ENCODE measurements at places on chromosomes 5 and 9.

DNA sequence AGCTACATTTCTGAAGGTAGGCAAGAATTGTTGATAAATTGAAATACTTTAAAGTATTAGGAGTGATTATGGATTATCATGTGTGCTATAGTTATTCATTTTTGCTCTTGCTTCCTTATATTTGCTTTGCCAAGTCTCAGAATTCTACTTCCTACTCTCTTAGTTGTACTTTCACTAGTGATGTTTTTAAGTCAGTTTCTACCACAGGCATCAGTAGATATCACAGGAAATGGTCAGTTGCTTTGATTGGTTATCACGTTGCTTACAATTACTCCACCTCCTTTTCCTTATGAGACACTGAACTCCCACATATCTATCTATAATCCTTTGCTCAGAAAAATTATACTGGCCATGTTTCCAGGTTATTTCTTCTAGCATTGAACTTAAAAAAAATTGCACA, 472.8 kb downstream of the DMRTA1 start:
- no peak for DNase-seq

- DNase-seq, result no peak
These were observed 562 bp downstream of the GSN start for GRCh38 chr9:121268598-121268850.

- DNase-seq, result no peak
These were observed 288.1 kb downstream of the HCN1 start for GRCh38 chr5:45408067-45408466.

- no peak for DNase-seq
These were observed 30.0 kb upstream of the GRIA1 start for GRCh38 chr5:153460421-153460820.

- DNase-seq, result no peak
These were observed 38.2 kb downstream of the SLC9A3 start for GRCh38 chr5:485946-486491.
